ENCODE measurements at places on chromosomes 7 and 10.

DNA sequence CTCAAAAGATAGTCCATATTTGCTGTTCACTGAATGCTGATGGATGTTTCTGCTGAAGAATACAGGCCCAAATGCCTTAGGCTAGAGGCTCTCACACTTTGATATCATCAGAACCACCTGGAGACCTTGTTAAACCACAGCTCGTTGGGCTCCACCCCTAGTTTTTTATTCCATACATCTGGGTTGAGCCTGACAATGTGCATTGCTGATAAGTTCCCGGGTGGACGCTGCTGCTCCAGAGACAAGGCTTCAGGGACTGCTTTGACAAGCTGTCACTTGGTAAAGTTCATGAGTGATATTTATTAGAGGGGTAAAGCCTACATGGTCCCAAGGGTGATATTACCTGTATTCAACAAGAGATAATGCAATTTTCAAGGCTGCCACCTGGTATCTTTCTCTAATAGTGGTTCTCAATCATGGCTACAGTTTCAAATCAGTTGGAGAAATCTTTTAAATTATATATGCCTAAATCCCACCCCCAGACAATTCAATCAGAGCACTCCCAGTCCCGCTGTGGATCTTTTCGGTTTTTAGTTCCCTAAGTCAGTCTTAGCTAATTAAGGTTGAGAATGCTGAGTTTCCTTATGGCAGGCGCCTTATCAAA is 107.1 kb upstream of the GSDME start:
- no peak for DNase-seq

GRCh38 chr7:98921608-98922372 is 43.5 kb downstream of the TRRAP start:
- DNase-seq = no peak

DNA sequence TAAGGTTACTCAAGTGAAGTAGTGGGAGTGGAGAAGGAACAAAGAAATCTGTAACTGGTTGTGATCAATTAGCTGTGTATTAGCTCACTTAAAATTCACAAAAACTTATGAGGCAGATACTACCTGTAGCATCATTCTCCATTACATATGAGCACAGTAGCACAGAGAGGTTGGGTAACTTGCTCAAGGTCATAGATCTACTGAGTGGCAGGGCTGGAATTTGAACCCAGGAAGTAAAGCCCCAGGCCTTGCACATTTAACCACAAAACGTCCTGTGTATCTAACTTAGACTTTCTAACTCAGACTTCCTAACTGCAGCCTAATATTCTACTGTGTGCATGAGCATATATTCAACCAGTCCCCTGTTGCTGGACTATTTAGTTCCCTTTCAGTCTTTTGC is 5.6 kb upstream of the SLF2 start:
- no peak for DNase-seq

- DNase-seq = peak; percentile 39
Observed at GRCh38 chr7:28409716-28410627, 2.3 kb upstream of the CREB5 start.

DNA sequence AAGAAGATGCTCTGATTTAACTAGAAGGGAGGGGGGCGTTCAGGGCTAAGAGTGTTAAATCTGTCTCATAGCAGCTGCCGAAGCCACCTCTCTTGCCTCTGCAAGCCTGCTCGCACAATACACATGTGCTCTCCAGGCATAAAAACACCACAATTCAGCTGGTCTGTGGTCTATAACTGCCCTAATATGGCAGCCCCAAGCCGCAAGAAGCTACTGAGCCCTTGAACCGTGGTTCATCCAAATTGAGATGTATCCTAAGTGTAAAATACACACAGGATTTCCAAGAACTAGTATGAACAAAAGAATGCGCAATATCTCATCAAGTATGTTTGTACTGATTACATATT is 70.8 kb upstream of the FGFR2 start:
- DNase-seq = no peak

DNA sequence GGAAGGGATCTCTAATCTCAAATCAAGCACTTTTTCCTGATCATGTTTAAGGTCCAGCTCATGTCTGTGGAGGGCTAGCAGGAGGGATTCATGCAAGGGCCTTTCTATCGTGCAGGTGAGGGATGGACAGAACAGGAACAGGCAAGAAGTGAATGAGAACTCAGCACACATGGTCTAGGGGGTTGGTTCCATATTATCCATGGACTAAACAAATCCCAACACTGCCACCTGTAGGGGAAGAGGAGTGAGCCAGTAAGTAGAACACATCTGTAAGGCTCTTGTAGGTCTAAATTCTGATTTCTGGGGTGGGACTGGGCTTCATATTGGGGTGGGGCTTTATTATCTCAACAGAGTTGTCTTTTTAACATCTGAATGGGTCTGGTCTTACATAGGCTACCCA is 138.0 kb upstream of the TARP start:
- no peak for DNase-seq

DNA sequence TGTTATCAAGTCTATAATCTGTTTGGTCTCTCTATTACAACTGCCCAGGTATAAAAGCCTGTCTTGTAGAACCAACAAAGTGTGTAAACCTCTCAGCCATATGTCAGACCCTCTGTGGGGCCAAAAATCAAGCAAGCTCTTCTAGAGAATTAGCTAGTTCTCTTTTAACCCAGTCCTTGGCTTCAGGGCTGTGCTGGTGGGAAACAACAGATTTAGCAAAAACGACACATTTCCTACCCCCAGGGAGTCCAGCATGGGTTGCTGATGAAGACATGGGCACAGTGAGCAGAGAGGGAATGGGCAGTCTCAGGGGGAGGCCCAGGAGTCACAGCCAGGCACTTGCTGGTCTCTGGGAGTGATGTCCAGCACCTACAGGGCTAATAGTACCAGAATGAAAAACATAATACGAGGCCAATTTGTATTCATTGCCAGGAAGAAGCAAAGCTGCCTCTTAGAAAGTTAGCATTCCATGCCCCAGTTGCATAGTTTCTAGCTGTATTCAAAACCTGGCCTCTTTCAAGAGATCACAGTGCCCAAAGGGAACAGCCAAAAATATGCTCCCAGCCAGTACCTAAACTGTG is 80.1 kb downstream of the FRMD4A start:
- no peak for DNase-seq

- no peak for DNase-seq
Observed at GRCh38 chr10:124701435-124701834, 42.7 kb downstream of the FAM53B start.

GRCh38 chr7:121187222-121187621 is 141.6 kb upstream of the WNT16 start:
- DNase-seq = no peak

DNA sequence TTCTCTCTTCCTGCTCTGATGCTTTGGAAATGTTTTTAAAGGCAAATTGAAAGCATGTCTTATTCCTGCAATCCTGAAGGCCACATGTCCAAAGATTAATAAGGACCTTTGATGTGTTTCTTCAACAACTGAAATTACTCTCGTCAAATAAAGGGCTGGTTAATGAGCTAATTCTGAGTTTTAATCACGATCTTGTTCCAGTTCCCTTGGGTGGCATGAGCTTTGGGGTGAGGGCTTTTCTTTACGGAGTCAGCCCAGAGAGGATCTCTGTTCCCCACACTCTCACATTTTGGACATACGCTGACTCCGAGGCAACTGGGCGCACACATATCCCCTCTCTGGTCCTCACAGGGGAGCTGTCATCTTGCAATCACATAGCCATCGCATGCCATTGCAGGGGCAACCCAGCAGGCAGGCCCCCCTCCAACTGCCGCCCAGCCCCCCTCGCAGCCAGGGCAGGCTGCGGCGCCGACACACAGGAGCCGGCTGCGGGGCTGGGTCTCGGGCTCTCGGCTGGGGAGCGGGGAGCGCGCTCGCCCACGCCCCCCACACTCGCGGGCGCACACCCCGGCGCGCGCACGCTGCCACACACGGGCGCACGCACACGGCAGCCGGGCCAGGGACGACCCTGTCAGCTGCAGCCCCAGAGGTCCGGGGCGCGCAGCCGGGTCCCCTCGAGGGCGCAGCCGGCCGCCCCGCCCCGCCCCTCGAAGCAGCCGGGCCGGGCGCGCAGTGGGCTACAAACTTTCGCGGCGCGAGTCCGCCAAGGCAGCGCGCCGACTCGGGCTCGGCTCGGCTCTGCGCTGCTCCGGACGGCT is at the start of gene GDF10:
TSS of gene GDF10 (plus strand) at position 587 of the 818 bp plus-strand sequence. CDS start 455 bp downstream, outside the sequence.
- no peak for DNase-seq

DNA sequence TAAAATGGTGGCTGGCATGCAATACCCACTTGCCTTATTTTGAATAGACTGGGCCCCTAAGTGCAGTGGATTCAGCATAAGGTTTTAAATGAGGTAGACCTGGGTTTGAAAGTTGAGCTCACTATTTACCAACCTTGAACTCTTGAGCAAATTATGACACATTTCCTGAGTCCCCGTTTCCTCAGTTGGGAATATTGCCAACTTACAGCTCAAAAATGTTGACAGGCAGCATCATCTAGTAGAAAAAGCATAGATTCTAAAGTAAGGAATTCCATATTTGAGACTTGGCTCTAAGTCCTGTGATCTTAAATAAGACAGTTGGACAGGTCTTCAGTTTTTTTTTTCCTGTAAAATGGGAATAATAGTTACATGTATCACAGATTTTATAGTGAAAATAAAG is 305.5 kb downstream of the ACTR3B start:
- DNase-seq = no peak

- DNase-seq = no peak
Observed at GRCh38 chr7:15963206-15963605, 276.7 kb upstream of the MEOX2 start.

DNA sequence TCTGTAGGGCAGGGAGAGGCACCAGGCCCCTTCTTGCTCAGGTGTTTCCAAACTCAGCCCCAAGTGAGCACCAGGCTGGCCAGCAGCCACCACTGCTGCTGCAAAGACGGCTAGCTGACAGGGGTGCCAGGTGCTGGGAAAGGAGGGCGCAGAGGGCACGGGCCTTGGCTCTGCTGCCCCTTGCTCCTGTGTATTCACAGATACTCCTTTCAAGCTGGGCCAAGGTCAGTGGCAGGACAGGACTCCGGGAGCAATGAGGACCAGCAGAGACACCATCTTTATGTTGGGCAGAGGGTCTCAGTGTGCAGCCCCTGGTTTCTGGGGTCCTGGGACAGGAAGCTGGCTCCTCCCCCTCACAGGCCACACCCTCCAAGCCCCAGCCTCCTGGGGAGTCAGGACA is 110.1 kb downstream of the SMURF1 start:
- DNase-seq = no peak

DNA sequence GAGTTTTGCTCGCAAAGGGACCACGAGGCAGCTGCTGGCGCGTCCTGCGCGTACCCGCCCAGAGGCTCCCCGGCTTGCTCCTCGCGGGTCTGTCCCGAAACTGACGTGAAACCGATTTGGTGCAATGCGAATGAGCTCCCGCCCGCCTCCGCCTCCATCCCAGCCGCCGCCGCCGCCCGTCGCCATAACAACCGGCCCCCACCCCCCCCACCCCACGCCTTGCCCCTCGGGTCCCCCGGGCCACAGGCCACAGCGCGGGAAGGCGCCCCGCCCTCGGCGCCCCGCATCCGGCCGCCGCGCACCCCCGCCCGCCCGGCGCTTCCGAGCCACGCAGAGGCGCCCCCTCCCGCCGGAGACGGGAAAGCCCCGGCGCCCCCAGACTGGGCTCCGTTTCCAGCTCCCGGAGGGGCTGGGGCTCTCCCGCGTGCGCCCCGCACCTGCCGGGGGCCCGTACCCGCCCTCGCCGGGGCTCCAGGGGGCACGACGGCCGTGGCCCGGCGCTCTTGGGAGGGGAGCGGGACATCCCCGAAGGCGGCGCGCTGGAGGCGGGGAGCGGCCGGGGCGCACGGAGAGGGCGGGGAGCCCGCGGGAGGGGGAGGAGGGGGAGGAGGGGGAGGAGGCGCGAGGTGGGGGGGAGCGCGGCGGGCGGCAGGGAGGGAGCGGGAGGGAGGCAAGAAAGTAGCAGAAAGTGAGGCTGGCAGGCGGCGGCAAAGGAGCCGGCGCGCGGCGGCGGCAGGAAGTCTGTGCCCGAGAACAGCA is at the start of gene CAMK1D:
TSS of gene CAMK1D (plus strand) at position 678 of the 759 bp plus-strand sequence.
- DNase-seq = peak; percentile 71

GRCh38 chr10:94402843-94403379 is 570 bp downstream of the TBC1D12 start:
- DNase-seq = peak; percentile 34

- no peak for DNase-seq
Observed at GRCh38 chr10:66258693-66259092, 667.1 kb upstream of the LRRTM3 start.

DNA sequence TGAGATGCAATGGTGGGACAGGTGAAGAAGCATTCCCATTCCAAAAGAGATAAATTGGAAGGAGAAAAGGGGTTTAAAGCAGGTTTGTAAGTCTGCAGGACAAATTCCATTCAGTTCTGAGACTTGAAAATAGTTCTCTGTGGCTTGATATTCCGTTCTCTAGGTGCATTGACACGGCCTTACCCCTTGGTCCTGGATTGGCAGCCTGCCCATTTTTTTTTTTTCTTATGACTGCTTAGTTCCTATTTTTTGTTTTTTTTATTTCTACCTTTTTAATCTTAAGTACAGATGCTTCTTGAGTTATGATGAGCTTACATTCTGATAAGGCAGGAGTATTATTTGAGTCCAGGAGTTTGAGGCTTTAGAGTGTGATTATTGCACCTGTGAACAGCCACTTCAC is 70.6 kb downstream of the MLLT10 start:
- DNase-seq = no peak
